ENCODE measurements at places on chromosomes 2 and 18.

DNA sequence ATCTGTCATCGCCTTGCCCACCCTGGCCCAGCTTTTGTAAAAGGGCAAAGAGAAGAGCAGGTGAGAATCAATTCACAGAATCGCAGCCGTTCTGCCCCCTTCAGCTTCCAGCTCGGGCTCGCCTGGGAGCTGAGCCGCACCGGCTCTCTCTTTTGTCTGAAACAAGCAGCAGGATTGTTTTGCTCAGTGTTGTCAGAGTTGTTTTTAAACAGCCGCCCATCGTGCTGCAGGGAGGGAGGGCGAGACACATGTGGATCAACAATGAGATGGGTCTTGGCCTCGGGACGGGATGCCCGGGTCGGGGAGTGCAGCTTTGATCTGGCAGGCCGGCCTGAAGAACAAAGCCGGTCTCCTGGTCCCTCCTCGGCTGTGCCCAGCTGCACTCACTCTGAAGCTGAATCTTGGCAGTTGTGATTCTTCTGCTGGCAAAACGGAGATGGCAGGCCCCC lies 39.7 kb upstream of the HDAC4 start:
- no peak for DNase-seq

DNA sequence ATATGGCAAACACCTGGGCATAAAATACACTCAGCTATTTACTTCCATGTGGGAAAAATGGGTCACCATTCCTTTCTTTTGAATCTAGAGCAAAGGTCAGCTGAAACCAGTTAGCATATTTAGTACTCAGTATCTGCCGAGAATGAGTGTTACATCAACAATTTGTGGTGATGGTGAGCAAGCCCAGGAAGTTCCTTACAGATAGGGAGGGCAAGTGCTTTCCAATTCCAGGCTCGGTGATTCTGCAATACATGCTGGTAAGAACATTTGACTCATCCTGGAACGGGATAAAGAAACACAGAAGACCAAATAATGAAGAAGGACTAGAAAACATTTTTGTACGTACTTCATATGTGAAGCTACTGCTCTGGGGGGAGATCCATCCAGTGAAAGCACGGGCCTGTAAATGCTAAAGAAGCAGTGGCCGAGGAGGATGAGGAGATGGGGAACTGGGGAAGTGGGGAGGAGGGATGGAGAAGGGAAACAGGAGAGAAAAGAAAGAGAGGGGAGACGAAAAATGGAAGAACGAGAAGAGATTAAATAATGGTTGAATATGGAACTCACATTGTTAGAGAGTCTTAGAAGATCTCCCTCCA lies 251.9 kb downstream of the TTC32 start:
- DNase-seq = no peak

GRCh38 chr2:110124939-110125691 lies 9.5 kb upstream of the MALL start:
- DNase-seq = no peak

DNA sequence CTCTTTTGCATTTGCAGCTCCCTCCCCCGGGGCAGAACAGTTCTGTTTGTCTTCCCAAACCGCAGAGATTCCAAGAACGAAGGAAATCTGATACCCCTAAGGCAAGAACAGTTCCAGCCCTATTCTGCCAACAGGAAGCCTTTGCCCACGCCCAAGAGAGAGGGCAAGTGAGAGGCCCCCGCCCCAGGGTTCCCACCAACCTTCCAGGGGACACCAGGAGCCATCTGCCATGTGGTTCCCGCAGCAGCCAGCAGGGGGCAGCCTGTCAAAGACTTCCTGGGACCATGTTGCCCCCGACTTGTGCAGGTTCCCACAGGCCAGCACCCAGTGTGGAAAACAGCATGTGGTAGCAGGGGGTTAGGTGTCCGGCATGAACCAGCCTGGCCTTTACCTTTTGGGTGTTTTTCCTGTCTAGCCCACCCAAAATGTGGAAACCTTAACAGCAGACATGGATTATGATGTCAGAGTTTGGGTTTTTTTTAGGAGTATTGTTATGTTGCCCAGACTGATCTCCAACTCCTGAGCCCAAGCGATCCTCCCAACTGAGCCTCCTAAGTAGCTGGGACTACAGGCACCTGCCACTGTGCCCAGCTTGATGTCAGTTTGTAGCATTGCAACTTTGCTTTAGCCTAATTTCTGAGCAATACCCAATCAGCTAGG lies 21.7 kb upstream of the EFHD1 start:
- no peak for DNase-seq

DNA sequence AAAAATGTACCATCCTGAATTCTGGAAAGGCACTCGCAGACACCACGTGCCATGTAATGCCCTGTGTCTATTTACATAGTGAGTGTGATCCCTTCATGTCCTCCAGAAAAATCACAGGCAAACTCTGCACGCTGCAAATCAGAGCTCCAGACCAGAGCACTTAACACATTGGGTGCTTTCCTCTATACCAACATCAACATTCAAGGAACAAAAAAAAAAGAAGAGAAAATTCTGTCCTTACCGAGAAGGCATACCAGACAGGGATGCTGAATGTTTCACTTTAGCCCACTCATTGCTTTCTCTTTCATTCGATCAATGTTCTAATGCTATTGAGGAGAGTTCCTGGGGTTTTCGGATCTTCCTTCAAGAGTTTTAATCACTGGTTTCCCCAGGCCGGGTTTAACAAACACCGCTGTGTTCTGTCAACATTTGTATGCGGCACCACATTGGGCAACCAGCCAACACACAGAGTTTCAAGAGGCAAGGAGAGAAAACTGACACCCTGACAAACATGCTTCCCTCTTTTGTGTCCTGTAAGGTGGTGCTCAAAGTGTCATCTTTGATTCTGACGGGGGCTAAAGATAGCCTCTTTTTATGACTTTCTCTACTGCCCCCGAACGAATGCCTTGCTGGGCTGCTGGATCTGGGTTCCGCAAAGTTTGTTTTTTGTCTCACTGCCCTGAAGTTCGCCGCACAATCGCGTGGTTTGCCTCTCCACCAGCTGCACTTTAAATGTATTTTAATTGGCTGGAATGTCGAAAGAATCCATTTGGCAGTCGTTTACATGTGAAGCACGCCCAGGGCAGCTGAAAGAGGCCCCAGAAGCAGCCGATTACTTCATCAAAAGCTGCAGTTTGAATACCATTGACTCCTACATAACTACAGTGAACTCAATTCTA lies 106.4 kb upstream of the NCKAP5 start:
- DNase-seq = peak; percentile 37

DNA sequence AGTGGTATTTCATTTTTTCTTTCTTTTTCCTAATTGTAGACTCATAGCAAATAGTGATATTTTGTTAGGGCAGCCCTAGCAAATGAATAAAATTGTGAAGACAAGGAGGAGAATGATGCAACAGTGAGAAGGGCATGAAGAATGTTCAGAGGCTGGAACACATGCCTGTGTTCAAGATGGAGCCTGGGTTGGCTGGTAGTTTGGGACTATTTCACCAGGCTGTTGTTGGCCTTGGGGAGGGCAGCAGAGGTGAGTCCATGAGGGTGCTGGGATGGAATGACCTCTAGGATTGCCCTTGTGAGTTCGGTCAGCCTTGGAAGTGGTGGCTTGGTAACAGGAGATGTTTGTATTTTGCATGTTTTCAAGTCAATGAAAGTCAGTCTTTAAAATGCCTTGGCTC lies 10.1 kb upstream of the CDC42EP3 start:
- no peak for DNase-seq
